ENCODE measurements at places on chromosomes 2 and 18. TPM values are rescaled to one million over a fixed set of nuclear protein-coding genes. Genes with fewer than 3 reads are reported as not detected.

GRCh38 chr2:223087466-223087865 is 35.5 kb downstream of the KCNE4 start:
- no peak overlapping the region for H3K4me3 ChIP-seq
- no peaks in the 10 kb centered on the region for H3K27me3 ChIP-seq
- H3K4me1 ChIP-seq, result no peaks in the 10 kb centered on the region
- DNase-seq, result no peak
- no peak overlapping the region for H3K27ac ChIP-seq
- H3K36me3 ChIP-seq, result no peaks in the 10 kb centered on the region

- DNase-seq, result peak; percentile 89
- H3K4me3 ChIP-seq, result no peak overlapping the region
- H3K4me1 ChIP-seq, result peaks cover 4% of the 10 kb centered on the region
- no peaks in the 10 kb centered on the region for H3K36me3 ChIP-seq
These were observed 2.6 kb downstream of the DYSF start for GRCh38 chr2:71455741-71456569.

The MAP4K3 gene
- total RNA-seq, result 15.6 TPM

DNA sequence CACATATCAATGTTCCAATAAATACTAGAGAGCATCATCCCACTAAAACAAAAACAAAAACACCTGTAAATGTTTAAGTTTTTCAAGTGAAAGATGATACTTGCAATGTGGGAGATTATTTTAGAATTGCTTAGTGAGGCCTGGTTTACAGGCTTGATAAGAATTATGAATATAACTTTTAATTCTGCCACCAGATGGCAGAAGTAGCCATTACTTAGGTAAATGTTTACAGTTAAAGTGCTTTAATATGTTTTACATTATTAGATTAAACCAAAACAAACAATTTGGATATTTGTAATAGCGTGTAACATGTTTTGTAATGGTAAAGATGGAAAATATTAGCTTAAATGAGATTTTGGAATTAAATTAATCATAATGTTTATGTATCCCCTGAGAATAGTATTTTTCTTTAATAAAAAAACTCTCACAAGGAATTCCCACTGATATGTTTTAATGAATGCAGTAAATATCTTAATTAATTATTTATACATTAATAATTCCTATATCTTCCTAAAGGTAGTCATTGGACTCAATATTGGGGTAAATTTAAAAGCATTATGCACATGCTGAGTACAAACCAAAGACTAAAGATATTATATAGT is 522.0 kb downstream of the SPAG16 start:
- H3K27ac ChIP-seq, result no peak overlapping the region
- no peaks in the 10 kb centered on the region for H3K27me3 ChIP-seq
- no peaks in the 10 kb centered on the region for H3K36me3 ChIP-seq

- no peak for DNase-seq
- H3K4me1 ChIP-seq, result no peaks in the 10 kb centered on the region
- H3K27ac ChIP-seq, result no peak overlapping the region
These were observed 121.2 kb downstream of the CCBE1 start for GRCh38 chr18:59575995-59576394.

The PASK gene
- 2.5 TPM for total RNA-seq

DNA sequence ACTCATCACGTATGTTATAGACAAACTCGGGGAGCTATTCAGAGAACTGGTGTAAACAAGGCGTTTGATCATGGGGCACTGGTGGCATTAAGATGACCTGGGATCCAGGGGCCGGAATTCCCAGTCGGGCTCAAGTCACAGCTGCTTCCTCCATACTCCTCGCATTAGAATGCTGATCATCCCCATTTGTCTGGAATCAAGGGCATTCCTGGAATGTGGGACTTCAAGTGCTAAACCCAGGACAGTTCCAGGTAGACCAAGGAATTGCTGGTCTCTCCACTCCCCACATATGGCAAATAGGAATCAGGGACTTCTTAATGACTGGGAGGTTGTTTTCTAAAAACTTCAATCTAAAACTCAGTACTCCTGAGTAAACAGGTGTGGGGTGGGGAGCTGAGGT is 355.7 kb upstream of the RAB6C start:
- no peaks in the 10 kb centered on the region for H3K36me3 ChIP-seq
- DNase-seq, result no peak
- H3K4me1 ChIP-seq, result no peaks in the 10 kb centered on the region
- H3K4me3 ChIP-seq, result no peak overlapping the region
- H3K27ac ChIP-seq, result no peak overlapping the region
- no peaks in the 10 kb centered on the region for H3K27me3 ChIP-seq

The SLC16A14 gene
- total RNA-seq, result 0.74 TPM

DNA sequence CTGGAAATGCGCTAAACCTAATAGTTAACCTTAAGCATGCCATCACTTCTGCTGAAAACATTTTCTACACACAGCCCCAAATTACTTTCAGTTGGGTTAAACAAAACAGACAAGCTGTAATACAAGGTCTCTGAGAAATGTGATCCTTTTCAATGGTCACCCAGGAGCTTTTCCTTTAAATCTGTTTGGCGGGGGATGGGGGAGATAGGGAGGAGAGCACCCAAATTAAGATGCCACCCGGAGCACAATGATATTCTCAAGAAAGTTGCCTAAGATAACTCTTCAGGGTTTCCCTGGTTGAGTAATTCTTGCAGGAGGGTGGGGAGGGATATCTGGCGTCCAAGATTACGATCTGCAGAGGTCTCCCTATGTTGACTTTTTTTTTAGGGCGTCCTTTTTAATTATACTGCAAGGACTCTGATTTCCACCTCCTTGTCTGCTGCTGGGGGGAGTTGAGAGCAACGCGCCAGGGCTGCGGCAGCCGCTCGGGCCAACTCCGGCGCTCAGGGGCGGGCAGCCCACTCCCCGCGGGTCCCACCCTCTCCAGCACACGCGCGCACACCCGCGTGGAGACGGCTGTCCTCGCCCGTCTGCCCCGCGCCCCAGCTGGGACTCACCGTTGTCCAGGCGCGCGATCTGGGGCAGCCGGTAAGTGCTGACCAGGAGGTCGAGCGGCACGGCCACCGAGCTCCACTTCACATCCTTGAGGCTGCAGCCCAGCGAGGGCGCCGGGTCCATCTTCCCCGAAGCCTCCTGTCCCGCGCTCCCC is 807 bp downstream of the GAREM1 start:
- peak; percentile 42 for DNase-seq
- no peaks in the 10 kb centered on the region for H3K27me3 ChIP-seq
- peak overlapping the region; percentile 69 for H3K4me3 ChIP-seq
- no peak overlapping the region for H3K27ac ChIP-seq
- H3K4me1 ChIP-seq, result no peaks in the 10 kb centered on the region

GRCh38 chr2:55163274-55163721 is 68.8 kb downstream of the CLHC1 start:
- H3K27ac ChIP-seq, result no peak overlapping the region
- no peak for DNase-seq
- peaks cover 15% of the 10 kb centered on the region for H3K4me1 ChIP-seq
- H3K4me3 ChIP-seq, result no peak overlapping the region

DNA sequence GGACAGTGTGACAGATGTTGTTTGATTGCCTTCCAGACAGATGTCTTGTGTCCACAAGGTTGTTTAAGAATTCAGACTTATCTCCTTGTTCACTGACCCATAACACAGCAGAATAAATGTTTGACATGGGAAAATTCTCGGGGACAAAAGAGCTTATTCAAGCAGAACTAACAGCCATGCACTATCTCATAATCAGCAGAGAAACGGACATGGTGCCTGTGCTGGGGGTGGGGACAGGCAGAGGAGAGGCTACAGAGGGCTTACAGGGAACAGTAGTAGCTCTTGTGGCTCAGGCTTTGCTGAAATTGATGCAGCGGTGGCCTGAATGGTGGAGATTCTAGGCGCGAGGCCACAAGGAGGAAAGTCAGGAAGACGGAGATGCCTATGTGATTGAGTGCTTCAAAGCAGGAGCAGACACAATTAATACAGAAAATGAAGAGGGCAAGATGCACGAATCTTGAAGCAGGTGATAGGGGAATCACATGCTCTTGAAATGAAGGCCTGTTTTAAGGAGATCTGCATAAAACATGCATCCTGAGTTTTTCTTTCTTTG is 62.0 kb upstream of the CAB39 start:
- H3K4me1 ChIP-seq, result no peaks in the 10 kb centered on the region
- H3K36me3 ChIP-seq, result no peaks in the 10 kb centered on the region
- no peak overlapping the region for H3K27ac ChIP-seq

DNA sequence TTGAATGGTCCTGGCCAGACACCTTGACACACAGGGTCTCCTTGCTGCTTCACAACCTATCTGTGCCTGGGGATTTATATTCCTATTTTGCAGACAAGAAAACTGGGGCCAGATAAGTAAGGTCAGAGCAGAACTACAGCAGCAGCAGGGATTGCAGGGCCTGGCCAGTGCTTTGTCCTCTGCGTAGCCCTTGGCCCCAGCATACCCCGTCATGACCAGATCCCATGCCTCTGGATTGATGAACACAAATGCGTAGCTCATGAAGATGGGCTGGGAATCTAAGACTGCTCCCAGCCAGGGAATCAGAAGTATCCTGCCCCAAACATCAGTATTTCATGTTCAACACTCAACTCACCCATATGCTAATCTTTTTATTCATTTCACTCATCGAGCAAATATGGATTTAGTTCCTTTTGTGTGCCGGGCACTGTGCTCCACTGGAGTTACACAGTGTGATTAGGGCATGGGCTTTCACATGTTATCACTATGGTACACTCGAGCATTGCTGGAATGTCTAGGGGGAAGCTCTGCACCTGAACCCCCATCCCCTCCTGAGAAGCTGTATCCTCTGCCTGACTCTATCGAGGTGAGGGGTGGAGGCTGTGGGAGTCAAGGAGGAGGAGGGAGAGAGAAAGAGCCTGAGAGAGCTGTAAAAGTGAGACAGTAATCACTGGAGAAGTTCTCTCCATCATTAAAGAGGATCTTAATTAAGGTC is 143.3 kb downstream of the CYP26B1 start:
- no peaks in the 10 kb centered on the region for H3K27me3 ChIP-seq
- no peaks in the 10 kb centered on the region for H3K4me1 ChIP-seq
- no peaks in the 10 kb centered on the region for H3K36me3 ChIP-seq
- H3K4me3 ChIP-seq, result no peak overlapping the region
- H3K27ac ChIP-seq, result no peak overlapping the region

The CXCR1 gene
- 1.6 TPM for total RNA-seq

The PLGLB2 gene
- total RNA-seq, result 426 TPM

GRCh38 chr2:181594322-181594721 is 62.6 kb downstream of the CERKL start:
- no peaks in the 10 kb centered on the region for H3K4me1 ChIP-seq
- H3K27ac ChIP-seq, result no peak overlapping the region
- no peak for DNase-seq
- H3K4me3 ChIP-seq, result no peak overlapping the region
- H3K36me3 ChIP-seq, result no peaks in the 10 kb centered on the region
- H3K27me3 ChIP-seq, result no peaks in the 10 kb centered on the region

The CCDC102B gene
- 1.3 TPM for total RNA-seq

The TCF23 gene
- total RNA-seq, result not detected

- DNase-seq, result no peak
- no peaks in the 10 kb centered on the region for H3K27me3 ChIP-seq
- H3K4me3 ChIP-seq, result no peak overlapping the region
- H3K4me1 ChIP-seq, result no peaks in the 10 kb centered on the region
These were observed 404.9 kb downstream of the CPS1 start for GRCh38 chr2:210961249-210961648.

The TMEM163 gene
- not detected for total RNA-seq

The CD28 gene
- total RNA-seq, result 0.50 TPM

- H3K27ac ChIP-seq, result no peak overlapping the region
- no peaks in the 10 kb centered on the region for H3K36me3 ChIP-seq
- no peak for DNase-seq
- H3K27me3 ChIP-seq, result no peaks in the 10 kb centered on the region
These were observed 659.0 kb upstream of the CDH7 start for GRCh38 chr18:65091744-65092329.

The VWC2L gene
- not detected for total RNA-seq

The ACOXL gene
- total RNA-seq, result not detected

DNA sequence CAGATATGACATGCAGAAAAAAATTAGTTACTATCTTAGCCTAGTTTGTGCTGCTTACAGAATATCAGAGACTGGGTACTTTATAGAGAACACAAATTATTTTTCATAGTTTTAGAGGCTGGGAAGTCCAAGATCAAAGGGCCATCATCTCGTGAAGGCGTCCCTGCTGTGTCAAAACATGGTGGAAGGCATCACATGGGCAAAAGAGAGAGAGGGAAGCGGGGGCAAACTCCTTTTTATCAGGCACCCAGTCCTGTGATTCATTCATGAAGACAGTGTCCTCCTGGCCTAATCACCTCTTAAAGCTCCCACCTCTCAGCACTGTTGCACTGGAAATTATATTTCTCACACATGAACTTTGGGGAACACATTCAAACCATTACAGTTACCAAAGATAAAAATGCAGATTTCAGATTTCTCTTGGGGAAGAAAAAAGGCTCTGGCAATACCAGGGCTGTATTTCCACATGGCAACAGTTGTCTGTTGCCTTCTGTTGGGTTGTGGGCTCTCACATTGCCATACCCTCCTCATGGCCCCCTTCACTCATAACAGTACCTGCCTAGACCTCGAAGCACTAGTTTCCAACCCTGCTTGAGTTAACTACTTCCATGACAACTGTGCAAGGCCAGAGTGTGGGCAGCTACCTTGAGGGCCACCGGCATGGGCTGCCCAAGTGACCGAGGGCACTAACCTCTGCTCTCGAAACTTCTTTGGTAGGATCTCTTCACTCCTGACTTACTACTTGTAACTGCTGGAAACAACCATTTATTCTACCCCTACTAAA is 2.7 kb upstream of the ACTR3 start:
- no peaks in the 10 kb centered on the region for H3K36me3 ChIP-seq
- no peak overlapping the region for H3K4me3 ChIP-seq
- no peaks in the 10 kb centered on the region for H3K27me3 ChIP-seq
- no peak for DNase-seq

The TMEM87B gene
- 5.4 TPM for total RNA-seq

The SLC4A5 gene
- total RNA-seq, result 0.12 TPM

The MROH2A gene
- 3.6 TPM for total RNA-seq

- H3K4me3 ChIP-seq, result no peak overlapping the region
- no peaks in the 10 kb centered on the region for H3K36me3 ChIP-seq
- H3K4me1 ChIP-seq, result peaks cover 1% of the 10 kb centered on the region
- no peak overlapping the region for H3K27ac ChIP-seq
- H3K27me3 ChIP-seq, result no peaks in the 10 kb centered on the region
- DNase-seq, result no peak
These were observed 155.9 kb upstream of the SPATS2L start for GRCh38 chr2:200150411-200151086.

DNA sequence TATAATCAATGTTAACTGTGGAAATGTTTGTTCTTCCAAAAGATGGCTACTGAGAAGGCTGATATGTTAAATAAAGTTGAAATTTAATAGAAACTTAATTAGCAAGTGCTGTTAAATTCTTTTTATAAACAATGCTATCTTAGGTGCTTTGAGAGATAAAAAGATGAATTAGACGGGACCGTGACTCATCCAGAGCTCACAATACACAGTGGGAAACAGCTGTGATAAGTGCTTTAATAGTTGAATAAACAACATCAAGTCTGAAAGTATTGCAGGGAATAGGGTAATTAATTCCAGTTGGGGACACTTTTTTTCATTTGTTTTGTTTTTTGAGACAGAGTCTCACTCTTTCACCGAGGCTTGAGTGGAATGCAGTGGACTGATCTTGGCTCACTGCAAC is 85.5 kb upstream of the DTNA start:
- H3K27ac ChIP-seq, result no peak overlapping the region
- DNase-seq, result no peak
- H3K4me3 ChIP-seq, result no peak overlapping the region
- H3K4me1 ChIP-seq, result no peaks in the 10 kb centered on the region
- H3K36me3 ChIP-seq, result no peaks in the 10 kb centered on the region

The UGT1A6 gene
- total RNA-seq, result 96.3 TPM

The UGT1A8 gene
- 0.51 TPM for total RNA-seq

The TBR1 gene
- not detected for total RNA-seq
